Activated naive CD8-positive, alpha-beta T cell treated with anti-CD3 and anti-CD28 coated beads, Interleukin-2, amount 10 ng/mL, durations not matched to agents 7 days and 5 days (primary cell): ENCODE measurements at places on chromosomes 5 and 9.

DNA sequence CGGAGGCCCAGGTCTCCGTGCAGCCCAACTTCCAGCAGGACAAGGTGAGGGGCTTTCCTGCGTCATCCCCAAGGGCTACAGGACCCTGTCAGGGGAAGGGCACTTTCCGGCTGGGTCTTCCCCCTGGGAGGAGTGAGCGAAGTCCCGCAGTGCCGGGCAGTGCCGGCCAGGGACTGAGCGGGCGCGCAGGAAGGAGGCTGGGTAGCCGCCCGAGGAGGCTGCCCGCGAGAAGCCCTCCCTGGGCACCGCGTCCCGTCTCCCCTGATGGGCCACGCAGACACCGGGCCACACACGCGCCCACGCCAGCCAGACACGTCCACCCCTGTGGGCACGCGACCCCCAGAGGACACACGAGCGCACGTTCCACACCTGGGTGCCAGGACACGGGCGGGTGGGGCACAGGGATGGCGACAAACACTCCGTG, 357 bp downstream of the PTGDS start:
- no peak for DNase-seq

DNA sequence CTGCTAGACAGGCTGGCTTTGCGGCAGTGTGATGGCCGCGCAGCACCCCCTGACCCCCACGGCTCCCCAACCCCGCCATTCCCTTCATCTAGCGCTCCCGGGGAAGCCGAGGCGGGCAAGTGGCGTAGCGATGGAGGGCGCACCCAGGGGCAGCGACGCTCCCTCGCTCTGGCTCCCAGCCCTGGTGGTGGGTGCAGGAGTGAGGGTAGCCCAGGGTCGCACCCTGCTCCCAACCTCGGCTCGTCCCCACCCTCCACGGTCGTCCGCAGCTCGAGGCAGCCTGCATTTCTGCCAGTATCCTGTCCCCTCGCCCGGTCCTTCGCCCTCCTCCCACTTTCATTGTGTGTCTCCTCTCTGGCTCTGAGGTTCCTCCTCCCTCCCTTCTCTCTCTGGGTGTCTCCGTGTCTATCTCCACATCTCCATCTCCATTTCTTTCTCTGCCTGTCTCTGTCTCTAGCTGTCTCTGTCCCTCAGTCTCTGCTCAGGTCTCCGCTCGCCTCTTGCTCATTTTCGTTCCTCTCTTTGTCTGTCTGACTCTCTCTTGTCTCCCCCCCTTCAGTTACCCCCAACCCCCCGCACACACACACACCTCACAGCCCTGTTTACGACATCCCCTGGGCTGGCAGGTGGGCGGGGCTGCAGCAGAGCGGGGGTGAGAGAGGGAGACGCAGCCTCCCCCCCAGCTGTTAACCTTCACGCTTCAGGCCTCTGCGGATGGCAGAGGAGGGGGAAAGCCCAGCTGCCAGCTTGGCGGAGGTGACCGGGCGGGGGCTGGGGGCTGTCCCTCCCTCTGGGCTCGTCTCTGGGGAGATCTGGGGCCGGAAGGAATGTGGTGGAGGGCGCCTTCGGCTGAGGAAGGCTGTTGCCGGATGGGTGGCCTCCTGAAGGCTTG, 48.7 kb upstream of the PSD2 start:
- peak; percentile 60 for DNase-seq

DNA sequence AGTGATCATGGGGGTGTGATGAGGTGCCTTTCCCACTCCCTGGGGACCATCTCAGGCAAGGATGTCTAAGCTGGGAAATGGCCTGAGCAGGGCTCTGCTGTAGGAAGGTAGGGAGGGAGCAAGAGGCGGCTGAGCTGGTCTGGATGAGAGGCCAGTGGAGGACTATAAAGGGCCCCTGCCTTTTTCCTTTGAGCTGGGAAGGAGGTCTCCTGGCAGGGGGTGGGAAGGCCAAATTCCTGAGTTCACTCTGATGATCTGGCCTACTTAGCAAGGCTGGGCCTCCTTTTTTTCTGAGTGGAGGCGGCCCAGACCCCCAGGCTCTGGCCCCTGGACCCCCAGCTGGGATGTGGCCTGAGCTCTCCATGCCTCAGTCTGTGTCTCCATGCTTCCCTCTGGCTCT, 14.3 kb upstream of the PITX1 start:
- DNase-seq = no peak

GRCh38 chr5:127029581-127030258, 638 bp downstream of the MARCHF3 start:
- DNase-seq = peak; percentile 63

DNA sequence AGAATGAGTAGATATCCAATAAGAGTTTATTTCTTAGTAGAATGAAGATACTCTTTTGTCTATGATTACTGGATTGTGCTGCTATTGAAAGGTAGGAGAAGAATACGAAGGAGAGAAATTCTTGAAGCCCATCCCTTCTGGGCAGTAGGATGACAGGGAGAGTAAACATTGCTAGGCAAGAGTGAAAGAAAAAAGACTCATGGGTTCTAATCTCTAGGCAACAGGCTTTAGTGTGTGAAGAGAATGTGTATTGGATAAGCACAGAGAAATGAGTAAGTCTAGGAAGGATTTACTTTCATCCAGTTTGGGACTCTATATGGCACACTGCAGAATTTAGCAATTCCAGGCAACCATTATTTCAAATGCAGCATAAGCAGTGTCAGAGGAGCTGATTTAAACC, 216.0 kb downstream of the GABRG2 start:
- DNase-seq = no peak

DNA sequence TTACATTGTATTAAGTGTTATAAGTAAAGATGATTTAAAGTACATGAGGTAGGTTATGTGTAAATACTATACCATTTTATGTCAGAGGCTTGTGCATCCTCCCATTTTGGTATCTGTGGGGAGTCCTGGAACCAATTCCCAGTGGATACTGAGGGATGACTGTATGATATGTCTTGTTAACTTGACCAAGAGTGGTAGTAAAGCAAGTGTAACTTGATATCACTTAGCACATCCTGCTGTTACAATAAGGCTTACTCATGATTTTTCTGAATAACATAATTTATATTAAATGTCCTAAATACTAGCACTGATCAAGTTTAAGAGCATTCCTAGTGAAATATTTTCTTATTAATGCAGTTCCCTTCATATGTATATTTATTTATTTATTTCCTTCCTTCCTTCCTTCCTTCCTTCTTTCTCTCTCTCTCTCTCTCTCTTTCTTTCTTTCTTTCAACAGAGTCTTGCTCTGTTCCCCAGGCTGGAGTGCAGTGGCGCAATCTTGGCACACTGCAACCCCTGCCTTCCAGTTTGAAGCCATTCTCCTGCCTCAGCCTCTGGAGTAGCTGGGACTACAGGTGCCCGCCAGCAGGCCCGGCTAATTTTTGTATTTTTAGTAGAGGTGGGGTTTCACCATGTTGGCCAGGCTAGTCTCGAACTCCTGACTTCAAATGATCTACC, 7.5 kb downstream of the NDFIP1 start:
- no peak for DNase-seq

GRCh38 chr5:172496671-172497371, 42.5 kb upstream of the SH3PXD2B start:
- peak; percentile 2 for DNase-seq

- no peak for DNase-seq
Measured at GRCh38 chr5:150481972-150482406, 25.9 kb upstream of the NDST1 start.

GRCh38 chr9:92669527-92669889, 423 bp downstream of the IPPK start:
- DNase-seq = peak; percentile 59
